ENCODE measurements at places on chromosomes 4 and X.

- no peak for DNase-seq
- no peak overlapping the region for H3K4me3 ChIP-seq
- peaks cover 2% of the 10 kb centered on the region for H3K36me3 ChIP-seq
- no peak overlapping the region for H3K27ac ChIP-seq
- H3K4me1 ChIP-seq, result peaks cover 7% of the 10 kb centered on the region
Measured at GRCh38 chr4:177568931-177569330, 126.7 kb upstream of the AGA start.

GRCh38 chrX:110044346-110045249 is 41.7 kb downstream of the TMEM164 start:
- no peak overlapping the region for H3K4me3 ChIP-seq
- no peaks in the 10 kb centered on the region for H3K27me3 ChIP-seq
- no peak for DNase-seq
- H3K27ac ChIP-seq, result no peak overlapping the region

GRCh38 chr4:118953276-118953675 is 64.6 kb downstream of the SYNPO2 start:
- H3K27ac ChIP-seq, result no peak overlapping the region
- H3K27me3 ChIP-seq, result no peaks in the 10 kb centered on the region
- DNase-seq, result no peak
- H3K4me1 ChIP-seq, result peaks cover 16% of the 10 kb centered on the region
- peaks cover 1% of the 10 kb centered on the region for H3K36me3 ChIP-seq

- no peaks in the 10 kb centered on the region for H3K27me3 ChIP-seq
- H3K36me3 ChIP-seq, result no peaks in the 10 kb centered on the region
- H3K4me1 ChIP-seq, result peaks cover 8% of the 10 kb centered on the region
- DNase-seq, result no peak
- H3K27ac ChIP-seq, result peak overlapping the region; percentile 77
- H3K4me3 ChIP-seq, result no peak overlapping the region
Measured at GRCh38 chrX:134949271-134949670, 41.5 kb upstream of the SMIM10 start.

GRCh38 chrX:71236836-71237235 is 13.8 kb downstream of the GJB1 start:
- no peaks in the 10 kb centered on the region for H3K27me3 ChIP-seq
- peaks cover 19% of the 10 kb centered on the region for H3K36me3 ChIP-seq
- H3K4me3 ChIP-seq, result no peak overlapping the region

- DNase-seq, result no peak
- peaks cover 44% of the 10 kb centered on the region for H3K4me1 ChIP-seq
- no peak overlapping the region for H3K4me3 ChIP-seq
- no peaks in the 10 kb centered on the region for H3K27me3 ChIP-seq
Measured at GRCh38 chr4:8320386-8320750, 50.8 kb downstream of the HTRA3 start.

DNA sequence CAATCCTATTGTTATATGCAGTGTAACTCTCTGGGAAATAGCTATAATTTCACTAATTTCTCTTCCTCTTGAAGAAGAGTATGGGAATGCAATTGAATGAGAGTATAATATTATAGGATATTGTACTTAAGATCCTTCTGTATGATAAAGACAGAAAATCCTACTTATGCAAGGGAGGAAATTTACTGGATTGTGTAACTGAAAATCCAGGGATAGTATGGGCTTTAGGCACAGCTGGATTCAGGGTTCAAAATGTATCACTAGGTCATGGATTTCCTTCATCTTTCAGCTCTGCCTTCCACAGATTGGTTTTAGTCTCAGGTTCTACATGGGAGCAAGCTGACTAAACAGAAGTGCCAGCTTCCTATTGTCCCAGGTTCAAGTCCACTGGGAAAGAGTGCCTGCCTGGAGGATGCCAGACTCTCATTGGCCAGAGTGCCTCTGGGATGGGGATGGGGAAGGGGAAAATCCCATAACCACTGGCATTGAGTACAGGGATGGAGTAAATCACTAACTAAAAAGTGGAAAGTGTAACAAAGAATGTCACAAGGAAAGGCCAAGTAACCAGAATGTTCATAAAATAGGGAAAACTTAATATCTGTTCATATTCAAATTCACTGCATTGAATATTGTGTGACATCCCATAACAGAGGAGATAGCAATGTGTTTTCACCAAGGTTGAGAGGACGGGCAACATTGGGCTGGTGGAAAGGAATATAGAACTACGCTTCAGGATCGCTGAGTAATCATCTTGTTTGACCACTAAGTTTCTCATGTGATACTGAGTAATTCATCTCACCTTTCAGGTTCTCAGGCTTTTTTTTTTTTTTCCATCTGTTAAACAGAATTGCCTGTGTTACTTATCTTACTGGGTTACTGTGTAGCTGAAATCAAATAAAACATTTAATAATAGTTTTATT is 75.7 kb downstream of the ANXA3 start:
- no peak overlapping the region for H3K27ac ChIP-seq
- H3K4me3 ChIP-seq, result no peak overlapping the region
- H3K27me3 ChIP-seq, result no peaks in the 10 kb centered on the region
- no peak for DNase-seq
- H3K36me3 ChIP-seq, result no peaks in the 10 kb centered on the region

- H3K27ac ChIP-seq, result no peak overlapping the region
- no peaks in the 10 kb centered on the region for H3K4me1 ChIP-seq
- H3K4me3 ChIP-seq, result no peak overlapping the region
- H3K27me3 ChIP-seq, result no peaks in the 10 kb centered on the region
- peaks cover 2% of the 10 kb centered on the region for H3K36me3 ChIP-seq
Measured at GRCh38 chrX:9317176-9317575, 147.7 kb upstream of the TBL1X start.

Data from mesothelial cell of epicardium (in vitro differentiated cells).